ENCODE measurements at places on chromosomes 4 and X.

- DNase-seq = no peak
Observed at GRCh38 chr4:164945146-164945545, 32.3 kb downstream of the TRIM61 start.

DNA sequence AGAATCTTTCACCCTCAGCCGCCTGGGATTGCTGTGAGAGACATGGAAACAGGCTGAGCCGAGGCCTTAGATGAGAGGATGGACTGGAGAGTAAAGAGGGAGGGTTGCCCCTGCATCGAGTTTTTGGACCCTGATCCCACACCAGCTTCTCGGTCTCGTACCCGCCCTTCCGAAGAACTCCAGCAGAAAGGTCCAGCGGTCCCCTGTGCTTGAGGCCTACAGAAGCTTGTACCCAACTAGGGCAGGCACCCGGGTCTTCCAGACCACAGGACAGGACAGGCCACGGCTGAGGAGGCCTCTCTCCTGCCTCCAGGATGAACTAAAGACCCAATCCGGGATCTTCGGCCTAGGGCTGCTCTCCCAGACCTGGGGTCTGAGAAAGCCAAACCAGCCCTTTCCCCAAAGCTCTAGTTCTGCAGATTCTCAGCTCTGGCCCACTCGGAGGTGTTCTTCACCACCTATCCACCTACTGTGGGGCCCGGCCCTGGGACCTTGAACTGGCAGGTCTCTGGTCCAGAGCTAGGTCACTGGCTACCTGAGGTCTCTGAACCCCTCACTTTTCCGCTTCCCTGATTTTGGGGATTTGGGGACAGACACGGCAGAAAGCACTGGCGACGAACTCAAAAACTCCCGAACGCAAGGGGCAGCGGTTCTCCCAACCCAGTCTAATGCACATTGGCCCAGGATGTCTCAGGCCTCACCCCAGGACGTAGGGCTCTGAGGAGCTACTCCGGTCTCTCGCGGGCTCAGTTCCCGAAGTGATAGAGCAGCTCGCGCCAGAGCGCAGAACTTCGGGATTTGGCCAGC, 1.1 kb downstream of the NKX3-2 start:
- DNase-seq = no peak

GRCh38 chr4:7325541-7325940, 109.2 kb downstream of the PSAPL1 start:
- no peak for DNase-seq

DNA sequence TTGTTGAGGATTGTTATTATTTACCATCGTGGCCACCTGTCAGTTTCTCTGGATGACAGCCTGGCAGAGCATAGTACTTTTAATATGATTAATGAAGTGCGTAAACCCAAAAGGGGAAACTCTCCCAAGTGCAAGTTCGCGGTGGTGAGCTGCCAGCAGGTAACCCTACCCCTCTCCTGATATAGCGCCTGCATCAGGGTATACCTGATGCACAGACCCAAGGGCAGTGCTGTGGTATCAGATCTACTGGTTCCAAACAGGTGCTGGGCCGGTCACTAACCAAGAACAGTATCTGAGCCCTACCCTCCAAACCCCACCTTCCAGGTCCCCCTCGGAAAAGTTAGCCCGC, 1.6 kb downstream of the RNF150 start:
- no peak for DNase-seq

DNA sequence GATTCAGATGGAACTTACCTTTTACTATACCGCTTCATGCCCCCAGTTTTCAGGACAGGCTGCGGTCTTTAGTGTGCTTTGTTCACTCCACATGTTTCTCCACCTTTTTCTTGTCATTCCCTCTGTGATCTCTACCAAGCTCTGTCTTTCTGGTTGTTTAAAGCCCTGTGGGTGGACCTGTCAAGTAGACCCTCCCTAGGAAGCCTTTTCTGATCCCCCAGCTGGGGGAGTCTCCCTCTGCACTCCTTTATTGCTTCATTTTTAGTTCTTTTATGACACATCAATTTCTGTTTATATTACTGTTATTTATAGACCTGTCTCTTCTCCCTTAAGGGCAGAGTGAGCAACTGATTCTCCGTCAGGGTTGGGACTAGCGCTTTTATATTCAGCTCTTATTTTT, 150.2 kb downstream of the C4orf33 start:
- DNase-seq = no peak

- DNase-seq = no peak
Observed at GRCh38 chr4:150212927-150213326, 134.7 kb downstream of the DCLK2 start.

DNA sequence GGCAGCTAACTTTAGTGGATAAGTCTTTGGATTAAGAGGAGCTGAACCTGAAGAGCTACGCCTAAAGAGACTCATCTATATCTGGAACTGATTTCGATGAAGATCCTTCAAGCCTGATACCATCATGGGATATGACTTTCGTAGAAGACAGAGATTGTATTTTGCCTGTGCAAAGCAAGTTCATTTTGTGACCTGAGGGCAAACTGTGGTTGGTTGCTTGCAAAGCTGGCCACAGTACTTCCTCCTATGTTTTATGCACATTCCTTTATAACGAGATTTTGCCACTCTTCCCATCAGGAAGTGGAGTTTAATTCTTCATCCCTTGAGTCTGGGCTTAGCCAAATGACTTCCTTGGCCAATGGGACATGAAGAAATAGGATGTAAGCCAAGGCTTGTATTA, 519.3 kb upstream of the NR3C2 start:
- DNase-seq = no peak

DNA sequence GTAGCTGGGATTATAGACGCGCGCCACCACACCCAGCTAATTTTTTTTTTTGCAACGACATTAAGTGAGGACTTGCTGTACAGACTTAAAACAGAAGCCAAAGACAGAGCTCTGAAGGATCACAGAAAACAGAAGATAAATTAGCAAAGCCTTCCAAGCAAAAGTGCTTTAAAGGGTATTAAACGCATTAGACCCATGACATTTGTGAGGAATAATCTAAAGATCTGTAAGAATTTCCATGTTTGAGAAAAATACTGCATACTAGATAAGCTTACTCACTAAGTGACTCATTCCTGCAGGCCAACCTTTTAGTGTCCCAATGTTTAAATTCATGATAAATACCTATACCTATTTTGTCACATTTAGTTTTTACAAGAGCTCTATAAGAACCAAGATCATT, 27.4 kb downstream of the SMARCA1 start:
- peak; percentile 60 for DNase-seq

DNA sequence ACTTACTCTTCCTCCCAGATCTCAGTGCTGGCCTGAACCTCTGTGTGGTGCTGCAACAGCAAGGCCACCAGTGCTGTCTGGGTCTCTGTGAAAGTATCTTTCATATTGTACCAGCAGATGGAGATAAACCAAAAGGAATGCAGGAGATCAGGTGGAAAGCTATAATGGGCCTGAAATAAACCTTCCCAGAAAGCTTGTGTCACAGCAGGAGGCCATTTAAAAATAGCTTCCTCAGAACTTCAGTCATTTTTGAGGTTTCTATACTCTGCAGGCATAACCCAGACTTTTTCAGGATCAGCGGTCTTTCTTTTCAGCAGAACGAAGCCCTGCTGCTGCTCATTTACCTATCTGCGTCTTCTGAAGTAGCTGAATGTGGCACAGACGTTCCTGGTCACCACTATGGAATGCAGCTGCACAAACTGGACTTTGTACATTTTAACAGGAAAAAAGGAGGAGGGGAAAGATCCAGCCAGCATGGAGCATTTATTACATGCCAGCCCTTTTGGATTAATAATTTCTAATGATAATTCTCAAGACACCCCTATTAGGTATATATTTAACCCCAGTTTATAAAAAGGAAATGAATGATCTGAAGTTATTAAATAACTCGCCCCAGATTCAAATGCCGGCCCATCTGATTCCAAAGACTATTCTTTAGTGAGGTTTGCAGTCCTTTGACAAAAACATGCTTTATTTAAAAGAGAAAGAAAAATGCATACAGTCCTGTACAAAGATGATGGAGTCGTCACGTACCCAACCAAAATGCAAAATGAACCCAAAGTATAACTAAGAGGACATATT, 119.7 kb downstream of the NFKB1 start:
- peak; percentile 73 for DNase-seq

DNA sequence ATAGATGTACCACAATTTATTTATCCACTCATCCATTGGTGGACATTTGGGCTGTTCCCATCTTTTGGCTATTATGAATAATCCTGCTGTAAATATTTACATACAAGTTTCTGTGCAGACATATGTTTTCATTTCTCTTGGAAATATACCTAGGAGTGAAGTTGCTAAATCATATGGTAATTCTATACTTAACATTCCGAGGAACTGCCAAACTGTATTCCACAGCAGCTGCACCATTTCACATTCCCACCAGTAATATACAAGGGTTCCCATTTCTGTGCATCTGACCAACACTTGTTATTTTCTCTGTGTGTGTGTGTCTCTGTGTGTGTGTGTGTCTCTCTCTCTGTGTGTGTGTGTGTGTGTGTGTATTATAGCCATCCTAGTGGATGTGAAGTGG, 15.4 kb upstream of the DOCK11 start:
- DNase-seq = peak; percentile 85

DNA sequence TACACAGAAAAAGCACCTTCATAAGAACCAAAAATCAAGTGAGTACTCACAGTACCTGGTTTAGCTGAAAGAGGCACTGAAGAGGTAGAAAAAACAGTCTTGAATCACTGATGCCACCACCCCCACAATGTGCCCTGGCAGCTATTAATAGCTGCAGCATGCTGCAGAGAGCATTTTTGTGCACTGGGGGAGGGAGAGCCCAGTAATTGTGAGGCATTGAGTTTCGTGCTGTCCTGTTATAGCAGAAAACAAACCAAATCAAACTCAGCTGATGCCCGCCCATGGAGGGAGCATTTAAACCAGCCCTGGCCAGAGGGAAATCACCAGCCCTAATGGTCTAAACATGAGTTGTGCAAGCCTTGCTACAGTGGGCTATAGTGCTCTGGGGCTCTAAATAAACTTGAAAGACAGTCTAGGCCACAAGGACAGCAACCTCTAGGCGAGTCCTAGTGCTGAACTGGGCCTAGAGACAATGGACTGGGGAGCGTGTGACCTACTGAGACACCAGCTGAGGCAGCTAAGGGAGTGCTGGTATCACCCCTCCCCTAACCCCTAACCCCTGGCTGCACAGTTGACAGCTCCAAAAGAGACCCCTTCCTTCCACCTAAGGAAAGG, 106.3 kb upstream of the TMLHE start:
- DNase-seq = no peak

DNA sequence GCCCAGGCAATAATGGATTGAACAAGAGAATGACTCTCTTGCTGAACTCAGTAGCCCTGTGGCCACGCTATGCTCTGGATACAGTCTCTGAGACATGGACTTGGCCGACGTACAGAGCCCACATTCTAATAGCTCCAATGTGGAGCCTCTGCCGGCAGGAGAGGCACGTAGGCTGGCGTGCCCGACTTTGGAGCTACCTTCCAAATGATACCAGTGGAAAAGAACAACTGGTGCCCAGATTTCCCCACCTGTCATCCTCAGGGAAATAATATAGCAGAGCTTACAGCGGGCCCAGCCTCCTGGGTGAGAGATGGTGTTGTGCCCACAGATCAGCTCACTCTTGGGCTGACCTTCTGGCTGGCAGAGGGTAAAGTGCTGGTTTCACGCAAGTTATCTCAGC, 10.6 kb downstream of the NDP start:
- no peak for DNase-seq

GRCh38 chrX:69565247-69565815, 50.6 kb upstream of the EDA start:
- DNase-seq = no peak

DNA sequence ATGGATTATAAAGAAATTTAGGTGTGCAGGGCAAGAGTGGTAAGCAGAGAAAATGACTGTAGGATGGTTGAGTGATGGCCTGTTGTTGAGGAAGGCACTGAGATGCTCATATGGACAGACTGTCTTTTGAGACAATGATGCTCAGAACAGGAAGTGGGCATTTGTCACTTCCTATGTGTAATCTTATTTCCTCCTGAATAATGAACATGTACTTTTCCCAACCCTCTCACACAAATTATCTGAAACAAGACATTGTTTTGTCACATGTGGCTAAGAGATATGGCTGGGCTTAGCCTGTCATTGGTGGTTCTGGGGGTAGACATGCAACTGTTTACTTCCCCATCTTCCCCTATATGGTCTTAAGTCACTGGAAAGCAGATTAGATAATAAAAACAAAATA, 240.5 kb downstream of the CFAP47 start:
- no peak for DNase-seq

- peak; percentile 95 for DNase-seq
Observed at GRCh38 chr4:156547439-156547838, 424.2 kb downstream of the PDGFC start.

DNA sequence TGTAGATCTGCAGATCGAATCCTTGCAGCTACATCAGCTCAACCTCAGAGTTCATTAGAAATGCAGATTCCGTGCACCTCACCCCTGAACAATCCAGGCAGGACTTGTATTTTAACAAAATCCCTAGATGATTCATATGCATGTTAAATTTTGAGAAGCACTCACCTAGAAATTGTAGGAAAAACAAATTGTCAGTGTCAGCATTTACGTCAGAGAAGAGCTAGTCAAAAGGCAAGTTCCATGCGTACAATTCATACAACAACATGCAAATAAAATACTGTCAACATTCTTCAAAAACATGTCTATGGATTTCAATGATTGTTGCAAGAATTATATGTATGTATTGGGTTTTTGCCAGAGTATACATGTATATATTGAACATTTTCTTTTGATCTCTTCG, 504.5 kb downstream of the NLGN4X start:
- no peak for DNase-seq

GRCh38 chr4:150368667-150369066, 213.3 kb upstream of the MAB21L2 start:
- DNase-seq = peak; percentile 17

DNA sequence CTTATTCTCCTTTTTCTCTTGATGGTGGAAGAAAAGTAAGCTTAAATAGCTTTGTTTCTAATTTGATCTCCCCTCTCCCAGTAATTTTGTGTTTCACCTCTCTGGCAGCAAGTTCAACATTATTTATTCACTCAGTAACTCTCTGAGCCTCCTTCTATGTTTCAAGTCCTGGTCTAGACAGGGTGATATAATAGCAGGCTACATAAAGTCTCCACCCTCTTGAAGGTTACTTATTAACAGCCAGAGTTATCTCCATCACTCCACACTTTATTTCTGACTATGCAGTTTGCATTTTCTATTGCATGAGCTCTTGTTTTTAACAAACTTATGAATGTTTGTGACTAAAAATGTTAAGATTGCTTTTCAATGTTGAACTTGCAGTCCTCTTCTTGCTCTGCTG, 17.8 kb upstream of the ANOS1 start:
- no peak for DNase-seq

GRCh38 chr4:6806924-6807626, 24.5 kb downstream of the KIAA0232 start:
- peak; percentile 35 for DNase-seq

GRCh38 chr4:11423465-11423864, 5.2 kb downstream of the HS3ST1 start:
- DNase-seq = no peak
